Stimulated activated CD4-positive, alpha-beta T cell treated with anti-CD3 and anti-CD28 coated beads, Interleukin-1b, Interleukin-23, amount 100 ng/mL, for 1 hour (primary cell): ENCODE measurements at places on chromosomes 11 and 22.

GRCh38 chr11:124277804-124278203, 21.6 kb downstream of the OR8G5 start:
- no peak for DNase-seq

DNA sequence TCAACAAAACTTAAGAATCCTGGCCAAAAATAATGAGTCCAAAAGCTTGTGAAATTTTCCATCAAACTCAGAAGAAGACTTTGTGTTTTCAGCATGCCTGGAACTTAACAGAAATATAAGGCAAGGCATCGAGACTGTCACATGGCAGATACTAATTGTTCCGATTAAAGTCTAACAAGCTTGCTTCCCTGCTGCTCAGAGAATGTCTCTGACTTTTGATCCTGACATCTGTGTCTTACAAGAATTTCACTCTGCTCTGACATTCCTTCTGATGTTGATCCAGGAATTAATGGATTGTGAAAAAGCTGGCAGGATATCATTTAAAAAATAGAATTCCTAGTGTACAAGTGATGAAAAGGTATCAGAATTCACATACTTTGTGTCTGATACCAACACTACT, 170.2 kb downstream of the DCDC1 start:
- no peak for DNase-seq

- no peak for DNase-seq
These were observed 38.0 kb upstream of the PICALM start for GRCh38 chr11:86106916-86107315.

GRCh38 chr22:47406896-47407295, 644.4 kb downstream of the TBC1D22A start:
- no peak for DNase-seq

- no peak for DNase-seq
These were observed 912.8 kb downstream of the DLG2 start for GRCh38 chr11:84714316-84714780.

DNA sequence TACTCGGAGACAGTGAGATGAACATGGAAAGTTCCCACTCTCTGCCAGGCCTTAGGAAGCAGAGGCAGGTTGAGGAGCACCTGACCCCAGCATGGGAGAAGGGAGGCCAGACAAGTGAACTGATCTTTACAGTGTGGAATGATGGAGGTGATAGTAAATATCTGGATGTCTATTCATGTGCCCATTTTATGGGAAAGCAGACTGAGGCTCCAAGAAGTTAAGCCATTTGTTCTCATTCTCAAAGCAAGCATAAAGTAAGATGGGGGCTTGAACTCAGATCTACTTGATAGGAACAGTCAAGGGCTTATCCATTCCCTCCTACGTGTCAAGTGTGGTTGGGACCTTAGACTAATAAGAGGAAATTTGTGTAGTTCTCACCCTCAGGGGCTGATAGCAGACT, 461.5 kb downstream of the MN1 start:
- no peak for DNase-seq

DNA sequence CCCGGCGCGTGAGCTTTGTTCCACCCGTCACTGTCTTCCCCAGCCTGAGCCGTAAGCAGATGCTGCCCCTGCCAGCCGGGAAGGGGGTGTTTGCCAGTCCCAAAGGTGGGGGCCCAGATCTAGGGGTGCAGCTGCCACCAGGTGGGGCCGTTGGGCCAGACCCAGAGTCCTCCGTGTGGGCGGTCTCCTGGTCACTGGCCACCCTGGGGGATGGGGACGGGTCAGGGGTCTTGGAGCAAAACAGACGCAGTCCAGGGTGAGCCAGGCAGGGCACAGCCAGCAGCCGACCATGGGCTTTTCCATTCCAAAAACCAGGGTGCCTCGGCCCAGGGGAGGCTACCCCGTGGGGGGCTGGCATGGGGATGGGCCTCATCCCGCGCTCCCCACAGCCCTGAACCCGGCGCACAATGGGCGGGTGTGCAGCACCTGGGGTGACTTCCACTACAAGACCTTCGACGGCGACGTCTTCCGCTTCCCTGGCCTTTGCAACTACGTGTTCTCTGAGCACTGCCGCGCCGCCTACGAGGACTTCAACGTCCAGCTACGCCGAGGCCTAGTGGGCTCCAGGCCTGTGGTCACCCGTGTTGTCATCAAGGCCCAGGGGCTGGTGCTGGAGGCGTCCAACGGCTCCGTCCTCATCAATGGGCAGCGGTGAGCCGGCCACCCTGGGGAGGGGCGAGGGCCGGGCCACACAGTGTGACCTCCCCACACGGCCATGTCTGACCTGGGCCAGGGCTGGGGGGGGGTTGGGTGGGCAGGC, 3.5 kb downstream of the MUC5B start:
- DNase-seq, result no peak

GRCh38 chr11:105241136-105241535, 101.6 kb upstream of the CARD18 start:
- DNase-seq, result no peak

DNA sequence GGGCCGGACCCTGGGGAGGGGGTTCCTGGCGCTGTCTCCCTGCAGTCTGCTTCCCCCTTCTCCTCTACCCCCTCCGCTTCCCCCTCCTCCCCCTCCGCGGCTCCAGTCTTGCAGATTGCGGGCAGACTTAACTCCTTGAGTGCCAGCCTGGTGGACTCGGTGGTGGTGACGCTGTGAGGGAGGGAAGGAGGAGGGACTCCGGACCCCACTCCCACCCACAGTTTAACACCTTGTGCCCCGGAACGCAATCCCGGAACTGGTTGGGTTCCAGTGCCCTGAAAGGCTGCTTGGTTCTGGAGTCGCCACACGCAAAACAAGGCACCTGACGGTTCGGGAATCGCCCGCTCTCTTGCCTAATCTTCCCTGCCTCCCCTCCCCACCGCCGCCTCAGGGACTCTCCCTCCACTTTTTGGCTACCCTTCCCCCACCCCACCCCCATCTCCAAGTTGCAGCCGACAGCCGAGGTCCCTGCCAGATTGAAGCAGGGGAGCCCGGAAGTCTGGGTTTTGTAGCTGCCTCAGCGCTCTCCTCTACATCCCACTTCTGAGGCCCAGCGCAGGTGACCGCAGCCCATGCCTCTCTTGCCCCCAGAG, 3.9 kb upstream of the BCL9L start:
- DNase-seq, result no peak
